ENCODE measurements at places on chromosomes 16 and 17.

- DNase-seq = no peak
Observed at GRCh38 chr17:39792526-39793221, 54.9 kb downstream of the GRB7 start.

- DNase-seq = no peak
Observed at GRCh38 chr16:57775661-57776469, 26.4 kb downstream of the KIFC3 start.

DNA sequence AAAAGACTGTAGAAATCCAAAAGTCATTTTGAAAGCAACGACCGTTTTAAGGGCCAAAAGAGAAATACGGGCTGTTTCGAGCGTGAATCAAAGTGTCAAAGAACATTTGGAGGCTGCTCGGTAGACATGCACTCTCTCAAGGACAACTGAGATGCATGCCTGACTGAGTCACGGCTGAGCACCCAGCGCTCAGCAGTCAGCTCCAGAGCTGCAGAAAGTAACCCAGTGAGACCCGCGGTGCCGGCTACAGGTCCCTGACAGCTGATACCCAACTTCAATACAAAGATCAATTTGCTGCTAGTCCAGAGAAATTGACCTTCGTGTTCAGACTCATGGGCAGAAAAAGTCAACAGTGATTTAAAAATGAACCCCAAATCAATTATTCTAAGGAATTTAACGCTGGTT is 214.9 kb downstream of the STX8 start:
- DNase-seq = no peak

DNA sequence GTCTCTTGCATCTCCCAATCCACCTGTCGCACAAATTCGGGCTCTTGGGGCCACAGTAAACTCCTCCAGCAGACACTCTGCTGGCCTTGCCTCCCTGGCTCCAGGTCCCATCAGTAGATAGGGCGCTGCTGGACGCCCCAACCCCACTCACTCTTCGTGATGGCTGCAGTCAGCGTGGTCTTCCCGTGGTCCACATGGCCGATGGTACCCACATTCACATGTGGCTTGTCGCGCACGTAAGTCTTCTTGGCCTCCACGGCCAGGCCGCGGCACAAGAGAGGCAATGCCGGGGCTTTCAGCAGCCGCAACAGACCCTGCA is 428 bp downstream of the TUFM start:
- no peak for DNase-seq

DNA sequence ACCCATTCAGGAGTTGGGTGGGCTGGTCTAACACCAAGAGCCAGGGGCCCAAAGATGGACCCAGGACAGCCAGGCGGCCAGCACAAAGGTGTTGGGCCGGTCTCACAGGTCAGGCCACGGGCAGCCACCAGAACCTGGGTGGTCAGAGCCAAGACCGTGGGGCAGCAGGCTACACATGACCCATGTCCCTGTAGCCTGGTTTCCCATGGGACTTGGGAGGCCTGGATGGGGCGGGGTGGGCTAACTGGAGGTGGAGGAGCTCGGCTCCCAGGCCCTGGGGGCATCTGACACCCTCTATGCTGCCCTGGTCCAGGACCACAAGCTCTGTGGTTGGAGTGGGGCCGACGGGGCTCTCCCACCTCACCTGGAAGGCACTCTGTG is 17.2 kb downstream of the CTU2 start:
- DNase-seq = no peak

- DNase-seq = no peak
Observed at GRCh38 chr17:78019367-78019975, 61.0 kb downstream of the TNRC6C start.

Measured in NCI-H774 (cell line).